Suppressor macrophage (primary cell): ENCODE measurements at places on chromosomes 1 and 21.
A peak's percentile ranks its signal among the peaks of the same experiment; 100 is the strongest.

GRCh38 chr1:204618148-204618760, 67.3 kb downstream of the LRRN2 start:
- no peak for DNase-seq

DNA sequence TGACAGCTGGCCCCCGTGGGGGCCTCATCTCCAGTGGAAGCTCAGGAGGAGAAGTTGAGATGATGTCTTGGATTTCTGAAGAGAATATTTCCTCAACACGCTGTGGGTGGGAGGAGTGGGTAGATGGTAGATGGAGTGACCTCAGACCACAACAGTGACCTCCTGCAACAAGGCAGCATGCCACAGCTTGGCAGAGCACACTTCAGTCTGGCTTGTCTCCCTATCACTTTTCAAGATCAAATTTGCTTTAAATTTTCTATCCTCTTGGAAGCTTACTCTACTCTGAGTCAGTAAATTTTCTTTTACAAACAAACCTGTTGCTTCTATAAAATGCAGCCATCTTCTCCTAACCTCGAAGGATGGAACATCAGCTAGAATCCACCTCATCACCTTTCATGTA, 59.7 kb downstream of the NTPCR start:
- DNase-seq = peak; percentile 80

GRCh38 chr1:248822148-248823032, 3.3 kb downstream of the SH3BP5L start:
- peak; percentile 87 for DNase-seq

GRCh38 chr1:18597160-18598042, 33.2 kb upstream of the PAX7 start:
- DNase-seq = peak; percentile 67

DNA sequence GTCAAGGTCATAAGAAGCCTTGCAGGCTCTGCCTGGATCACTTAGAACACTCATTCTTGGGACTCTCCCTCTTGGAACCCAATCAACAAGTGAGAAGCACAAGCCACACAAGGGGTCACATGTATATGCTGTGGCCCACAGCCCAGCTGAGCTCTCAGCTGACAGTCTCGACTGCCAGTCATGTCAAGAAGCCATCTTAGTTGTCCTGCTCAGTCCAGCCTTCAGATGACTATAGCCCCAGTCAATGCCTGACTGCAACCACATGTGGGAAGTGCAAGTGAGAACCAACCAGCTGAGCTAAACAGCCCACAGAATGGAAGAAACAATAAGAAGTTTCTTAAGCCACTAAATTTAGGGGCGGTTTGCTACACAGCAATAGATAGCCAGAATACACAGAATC, 356.0 kb downstream of the KCNH1 start:
- DNase-seq = no peak

GRCh38 chr1:81387446-81387845, 413.3 kb upstream of the ADGRL2 start:
- DNase-seq = no peak

GRCh38 chr1:54781023-54781723, 16.9 kb upstream of the PARS2 start:
- DNase-seq = no peak

- DNase-seq = no peak
These were observed 61.4 kb upstream of the KIRREL1 start for GRCh38 chr1:157932069-157932468.

GRCh38 chr1:34268311-34268954, 91.7 kb downstream of the C1orf94 start:
- DNase-seq = no peak

DNA sequence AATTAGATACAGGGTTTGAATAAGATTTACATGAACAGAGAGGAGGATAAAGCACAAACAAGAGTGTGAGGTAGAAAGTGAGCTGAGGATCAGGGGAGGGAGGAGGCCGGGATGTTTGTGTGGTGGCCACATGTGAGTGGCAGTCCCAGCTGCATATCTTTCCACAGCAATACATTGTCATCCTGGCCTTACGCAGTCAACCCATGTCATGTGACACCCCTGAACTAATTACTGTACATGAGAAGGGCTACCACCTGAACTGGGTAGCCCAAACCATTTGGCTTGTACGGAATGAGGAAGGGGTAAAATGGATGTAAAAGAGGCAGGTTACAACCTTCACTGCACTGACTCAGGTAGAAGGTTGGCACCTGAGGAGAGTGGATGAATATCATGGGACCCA, 4.2 kb downstream of the SLAMF7 start:
- no peak for DNase-seq

DNA sequence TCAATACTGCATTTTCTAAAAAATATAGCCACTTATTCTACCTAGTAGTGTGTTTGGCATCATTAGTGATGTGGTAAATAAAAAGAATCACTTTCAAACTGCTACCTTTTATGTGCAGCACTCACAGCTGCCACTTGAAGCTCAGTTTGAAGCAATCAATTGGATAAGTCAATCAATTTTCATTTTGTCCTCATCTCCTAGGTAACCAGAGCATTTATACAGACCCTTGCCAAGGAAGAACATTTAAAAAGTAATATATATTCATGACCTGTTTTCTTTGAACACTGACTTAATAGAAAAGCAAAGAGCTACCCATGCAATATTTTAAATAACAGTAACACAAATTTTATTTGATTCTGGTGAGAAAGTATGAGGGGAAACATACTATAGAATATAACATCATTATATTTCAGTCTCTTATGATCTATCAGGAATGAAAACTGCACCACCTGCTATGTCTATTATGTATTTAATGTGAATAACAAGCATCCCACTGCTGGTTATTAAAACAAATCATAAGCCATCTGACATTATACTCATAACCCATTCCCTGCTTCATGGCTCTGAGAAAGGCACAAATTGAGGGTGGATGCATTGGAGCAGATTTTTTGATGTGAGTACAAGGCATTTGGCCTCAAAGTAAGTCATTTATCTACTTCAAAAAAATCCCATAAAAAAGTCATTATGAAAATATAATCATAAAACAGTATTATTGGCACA, 168.4 kb upstream of the C21orf91 start:
- no peak for DNase-seq

GRCh38 chr1:47388891-47389238, 27.2 kb upstream of the FOXE3 start:
- peak; percentile 80 for DNase-seq

DNA sequence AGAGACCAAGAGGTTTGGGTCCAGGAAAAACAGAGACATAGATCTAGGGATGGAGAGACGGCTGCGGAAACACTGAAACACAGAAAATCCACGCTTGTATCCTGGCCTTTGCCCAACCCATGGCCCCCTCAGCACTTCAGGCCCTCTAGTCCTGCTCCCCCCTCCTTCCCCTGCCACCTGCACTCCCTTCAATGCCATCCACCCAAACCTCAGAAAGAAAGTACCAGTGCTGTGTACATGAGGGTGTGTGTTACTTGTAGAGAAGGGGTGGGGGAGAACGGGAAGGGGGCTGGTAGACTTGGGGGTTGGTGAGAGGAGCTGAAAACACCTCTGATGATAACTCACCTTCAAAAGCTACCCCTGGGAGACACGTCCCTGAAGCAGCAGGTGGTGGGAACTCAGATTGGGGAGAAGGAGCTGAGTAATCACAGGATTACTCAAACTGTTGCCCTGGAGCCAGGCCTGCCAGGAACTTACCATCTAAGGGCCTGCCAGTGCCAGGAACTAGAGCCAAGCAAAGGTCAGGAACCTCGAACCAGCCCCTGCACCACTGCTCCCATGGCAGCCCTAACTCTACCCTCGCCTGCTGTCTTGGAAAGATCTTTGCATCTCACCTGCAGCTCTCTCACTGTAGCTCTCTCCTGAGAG, 11.5 kb downstream of the RORC start:
- no peak for DNase-seq

DNA sequence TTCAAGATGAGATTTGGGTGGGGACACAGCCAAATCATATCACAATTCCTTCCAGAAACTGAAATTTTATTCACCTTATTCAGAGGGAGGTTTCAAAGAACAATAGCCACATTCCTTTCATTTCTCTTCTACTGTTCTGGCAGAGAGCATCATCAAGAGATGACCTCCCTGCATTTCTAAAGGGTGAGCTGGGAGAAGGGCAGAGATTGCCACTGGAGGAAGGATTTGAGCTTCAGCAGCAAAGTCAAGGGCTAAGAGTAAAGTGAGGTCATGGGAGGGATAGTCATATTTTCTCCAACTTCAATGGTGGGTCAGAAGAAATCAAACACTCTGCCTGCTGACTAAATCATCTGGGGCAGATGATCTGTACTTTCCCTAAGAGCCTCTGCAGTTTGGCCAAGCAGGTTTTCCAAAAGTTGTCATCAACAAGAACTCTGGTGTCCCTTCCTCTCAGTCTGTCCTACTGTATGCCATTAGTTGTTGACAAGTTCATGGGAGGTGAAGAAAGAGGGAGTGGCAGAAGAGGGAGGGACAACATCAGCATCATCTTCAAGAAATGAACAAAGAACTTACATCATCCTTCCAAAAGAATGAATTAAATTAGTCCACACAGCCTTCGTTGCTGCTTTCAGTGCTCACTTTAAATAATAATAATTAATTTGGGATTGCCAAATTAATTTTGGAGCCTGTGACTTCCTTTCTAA, 298.3 kb downstream of the ASTN1 start:
- no peak for DNase-seq

- DNase-seq = no peak
These were observed 5.0 kb downstream of the MEF2D start for GRCh38 chr1:156495401-156496140.

GRCh38 chr21:25752416-25752815, 17.6 kb downstream of the GABPA start:
- no peak for DNase-seq

DNA sequence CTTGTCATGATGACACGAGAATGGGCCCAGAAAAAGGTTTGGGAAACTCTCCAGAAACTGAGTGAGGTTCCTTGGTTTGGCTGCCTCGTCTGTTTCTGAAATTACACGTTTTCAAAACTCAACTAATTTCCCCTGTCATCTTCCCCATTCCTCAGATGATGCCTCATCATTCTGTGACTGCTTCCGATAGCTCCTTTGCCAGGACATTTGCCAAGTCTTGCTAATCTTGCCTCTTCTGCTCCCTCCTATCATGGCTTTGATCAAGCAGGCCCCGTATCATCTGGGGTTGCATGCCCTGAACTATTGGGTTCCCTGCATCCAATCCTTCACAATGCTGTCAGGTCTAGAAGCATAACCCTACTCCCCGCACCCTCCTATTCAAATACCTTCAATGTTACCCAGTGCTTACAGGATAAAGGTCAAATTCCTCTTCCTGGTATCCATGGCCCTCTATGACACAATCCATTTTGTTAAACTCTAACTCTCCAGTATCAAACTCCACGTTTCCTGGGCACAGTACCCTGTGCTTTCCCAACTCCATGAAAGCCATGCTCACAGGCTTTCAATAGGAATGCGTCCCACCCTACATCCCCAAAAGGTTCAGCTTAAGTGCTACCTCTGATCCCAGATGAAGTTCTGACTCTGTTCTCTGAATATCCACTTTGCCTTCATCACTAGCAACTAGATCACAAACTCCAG, 22.2 kb upstream of the TMEM200B start:
- no peak for DNase-seq

GRCh38 chr1:226569879-226570547, 21.4 kb downstream of the STUM start:
- peak; percentile 17 for DNase-seq

- peak; percentile 97 for DNase-seq
These were observed 691 bp downstream of the SFPQ start for GRCh38 chr1:35192056-35192852.

DNA sequence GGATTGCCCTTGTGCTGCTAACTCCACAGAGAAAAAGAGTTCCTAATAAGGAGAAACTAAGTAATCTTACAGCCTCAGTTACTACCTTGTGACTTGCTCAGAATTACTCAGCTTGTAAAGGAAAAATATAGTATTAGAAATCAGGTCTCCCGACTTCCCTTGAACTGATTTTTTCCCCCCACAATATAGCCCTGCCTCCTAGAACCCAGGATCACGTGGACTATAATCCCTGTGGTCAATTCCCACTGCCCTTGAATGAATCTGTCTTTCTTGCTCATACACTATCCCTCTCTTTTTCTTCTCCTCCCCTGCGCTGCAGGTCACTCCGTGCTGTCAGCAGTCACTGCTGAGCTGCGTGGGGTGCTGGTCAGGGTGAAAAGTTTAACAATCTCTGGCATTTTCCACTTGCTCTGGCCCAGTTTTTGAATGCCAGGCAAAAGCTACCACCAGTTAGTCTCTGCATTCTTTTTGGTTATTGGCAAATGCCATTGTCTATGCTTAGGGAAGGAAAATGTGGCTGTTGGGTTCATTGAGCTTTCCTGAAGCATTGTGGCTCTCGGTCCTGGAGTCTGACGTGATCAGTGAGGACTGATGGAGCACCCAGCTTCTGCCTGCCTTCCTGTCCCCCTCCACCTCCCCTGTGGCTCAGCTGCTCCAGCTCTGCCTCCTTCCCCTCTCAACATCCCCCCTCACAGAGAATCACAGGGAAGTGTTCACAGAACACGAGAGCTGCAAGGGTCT, 1.9 kb upstream of the MYOC start:
- DNase-seq = no peak

DNA sequence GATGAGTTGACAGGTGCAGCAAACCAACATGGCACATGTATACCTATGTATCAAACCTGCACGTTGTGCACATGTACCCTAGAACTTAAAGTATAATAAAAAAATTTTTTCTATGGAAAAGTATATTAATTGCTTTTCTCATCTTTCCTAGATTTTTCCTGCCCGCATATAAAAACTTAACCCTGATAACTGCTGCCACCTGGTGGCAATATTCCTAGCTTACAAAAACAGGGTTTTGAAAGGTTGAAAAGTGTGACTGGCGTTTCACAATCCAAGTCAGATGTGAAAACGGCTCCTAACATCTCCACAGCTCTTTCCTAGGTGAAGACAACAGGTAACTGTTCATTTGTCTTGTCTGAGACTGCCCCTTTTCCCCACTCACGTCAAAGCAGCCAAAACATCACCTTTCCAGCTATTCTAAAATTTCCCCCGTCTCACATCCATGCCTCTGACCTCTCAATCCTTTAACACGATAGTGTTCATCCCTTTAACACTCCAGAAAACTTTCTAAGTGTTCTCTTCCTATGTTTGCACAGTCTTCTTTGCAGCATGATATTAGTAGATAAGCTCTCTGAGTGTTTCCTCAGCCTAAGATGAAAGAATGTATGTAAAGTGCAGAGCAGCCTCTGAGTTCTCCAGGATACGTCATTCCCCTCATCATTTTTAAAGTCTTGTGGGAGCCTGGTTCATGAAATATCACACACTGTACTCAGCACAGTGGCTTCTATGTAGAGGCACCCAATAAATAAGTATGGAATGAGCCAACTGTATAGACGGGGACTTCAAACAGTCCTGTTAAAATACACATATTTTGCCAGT, 27.5 kb downstream of the OVGP1 start:
- peak; percentile 69 for DNase-seq
